ENCODE measurements at places on chromosomes 11 and 22.

DNA sequence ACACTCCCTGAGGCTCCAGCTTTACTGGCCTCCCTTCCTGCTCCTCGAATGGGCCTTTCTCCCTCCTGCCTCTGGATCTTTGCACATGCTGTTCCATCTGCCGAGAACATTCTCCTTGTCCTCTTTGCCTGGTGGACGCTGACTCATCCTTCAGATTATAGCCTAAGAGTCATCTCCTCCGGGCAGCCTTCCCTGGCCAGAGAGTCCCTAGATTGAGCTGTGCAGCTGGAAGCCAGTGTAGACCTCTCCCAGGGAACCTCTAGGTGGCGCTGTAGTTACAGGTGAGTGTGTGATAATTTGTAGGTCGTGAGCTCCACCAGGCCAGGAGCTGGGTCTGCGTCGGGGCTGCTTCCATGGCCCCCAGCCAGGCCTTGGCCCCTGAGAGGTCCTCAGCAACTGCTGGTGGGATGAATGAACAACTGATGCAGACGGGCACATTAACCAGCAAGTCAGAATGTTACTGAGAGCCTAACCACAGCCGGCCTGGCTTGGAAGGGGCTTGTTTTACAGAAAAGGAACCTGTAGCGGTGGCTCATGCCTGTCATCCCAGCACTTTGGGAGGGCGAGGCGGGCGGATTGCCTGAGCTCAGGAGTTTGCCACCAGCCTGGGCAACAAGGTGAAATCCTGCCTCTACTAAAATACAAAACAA lies 8.7 kb downstream of the PNPLA5 start:
- DNase-seq = peak; percentile 23

DNA sequence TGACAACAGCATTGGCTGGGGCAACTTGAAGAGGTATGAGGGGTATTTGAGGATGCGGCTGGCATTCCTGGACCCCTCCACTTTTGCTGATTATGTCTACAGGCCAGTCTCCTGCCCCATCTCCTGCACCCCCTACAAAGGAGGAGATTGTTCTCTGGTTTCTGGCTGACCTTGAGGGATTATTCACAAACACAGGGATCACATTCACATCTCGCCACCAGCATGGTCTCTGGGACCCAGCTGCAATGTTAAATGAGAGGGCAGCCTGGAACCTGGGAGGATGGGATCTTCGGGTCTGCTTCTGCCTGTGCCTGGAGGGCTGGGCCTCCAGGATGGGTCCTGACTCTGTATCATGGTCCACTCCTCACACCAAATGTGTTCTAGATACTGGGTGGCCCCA lies 32.8 kb upstream of the MYEOV start:
- no peak for DNase-seq

DNA sequence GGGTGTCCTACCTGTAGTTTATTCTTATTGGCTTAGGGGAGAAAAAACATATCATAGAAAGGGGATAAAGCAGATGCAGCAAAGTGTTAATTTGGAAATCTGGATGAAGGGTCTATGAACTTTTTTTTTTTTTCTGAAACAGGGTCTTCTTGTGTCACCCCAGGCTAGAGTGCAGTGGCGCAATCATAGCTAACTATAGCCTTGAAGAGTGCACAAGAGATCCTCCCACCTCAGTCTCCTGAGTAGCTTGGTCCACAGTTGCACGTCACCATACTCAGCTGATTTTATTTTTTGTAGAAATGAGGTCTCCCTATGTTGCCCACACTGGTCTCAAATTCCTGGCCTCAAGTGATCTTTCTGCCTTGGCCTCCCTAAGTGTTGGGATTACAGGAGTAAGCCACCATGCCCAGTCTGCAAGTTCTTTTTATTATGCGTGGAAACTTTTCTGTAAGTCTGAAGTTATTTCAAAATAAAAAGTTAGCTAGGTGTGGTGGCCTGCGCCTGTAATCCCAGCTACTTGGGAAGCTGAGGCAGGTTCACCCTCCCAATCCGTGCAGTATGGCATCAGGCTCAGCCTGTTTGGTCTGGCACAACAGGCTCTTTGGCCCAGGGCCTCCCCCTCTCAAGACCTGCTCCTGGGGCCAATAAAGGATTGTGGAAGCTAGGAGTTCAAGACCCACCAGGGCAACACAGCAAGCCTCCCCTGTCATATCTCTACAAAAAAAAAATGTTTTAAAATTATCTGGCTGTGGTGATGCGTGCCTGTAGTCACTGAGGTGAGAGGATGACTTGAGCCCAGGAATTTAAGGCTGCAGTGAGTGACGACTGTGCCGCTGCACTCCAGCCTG lies 111.9 kb downstream of the MED15 start:
- no peak for DNase-seq

DNA sequence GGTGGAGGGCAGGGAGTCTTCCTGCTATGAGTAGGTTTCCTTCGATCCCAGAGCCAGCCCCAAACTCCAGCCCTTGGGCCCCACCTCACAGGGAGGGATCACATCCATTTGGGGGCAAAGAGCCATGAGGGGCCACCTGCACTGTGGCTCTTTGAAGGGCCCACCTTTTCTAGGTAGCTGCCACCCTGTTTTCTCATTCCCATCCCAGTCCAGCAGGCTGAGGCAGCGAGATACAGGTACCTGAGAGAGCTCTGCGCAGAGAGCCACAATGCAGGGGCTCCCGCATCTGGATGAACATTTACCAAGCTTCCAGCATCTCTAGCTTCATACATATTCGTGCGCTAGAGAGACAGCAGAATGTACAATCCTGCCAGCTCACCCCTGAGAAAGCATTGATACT lies 16.3 kb downstream of the FXYD6 start:
- DNase-seq = no peak

- DNase-seq = no peak
These were observed 985 bp downstream of the MPZL2 start for GRCh38 chr11:118263112-118263511.

DNA sequence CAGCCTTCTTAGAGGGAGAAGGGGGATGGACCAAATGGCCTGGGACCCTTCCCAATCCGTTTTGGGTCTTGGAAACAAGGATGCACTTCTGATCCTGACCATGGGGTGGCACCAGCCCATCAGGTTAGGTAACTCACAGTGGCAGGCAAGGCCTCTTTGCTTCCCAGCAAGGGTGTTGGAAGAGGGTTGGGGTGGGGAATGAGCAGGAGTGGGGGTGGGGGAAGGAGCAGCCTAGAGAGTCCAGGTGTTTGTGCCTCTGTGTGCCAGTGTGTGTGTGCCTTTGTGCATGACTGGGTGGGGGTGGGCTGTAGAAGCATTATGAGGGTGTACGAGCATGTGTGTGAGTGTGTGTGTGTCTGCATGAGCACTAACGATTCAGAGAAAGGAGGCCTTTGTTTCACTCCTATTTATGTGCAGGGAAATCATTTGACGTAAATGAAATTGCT lies 213.1 kb downstream of the INSC start:
- DNase-seq = no peak

GRCh38 chr11:122714004-122714403 lies 58.5 kb downstream of the UBASH3B start:
- DNase-seq = no peak

GRCh38 chr11:75031224-75031753 lies 42.6 kb downstream of the NEU3 start:
- no peak for DNase-seq

DNA sequence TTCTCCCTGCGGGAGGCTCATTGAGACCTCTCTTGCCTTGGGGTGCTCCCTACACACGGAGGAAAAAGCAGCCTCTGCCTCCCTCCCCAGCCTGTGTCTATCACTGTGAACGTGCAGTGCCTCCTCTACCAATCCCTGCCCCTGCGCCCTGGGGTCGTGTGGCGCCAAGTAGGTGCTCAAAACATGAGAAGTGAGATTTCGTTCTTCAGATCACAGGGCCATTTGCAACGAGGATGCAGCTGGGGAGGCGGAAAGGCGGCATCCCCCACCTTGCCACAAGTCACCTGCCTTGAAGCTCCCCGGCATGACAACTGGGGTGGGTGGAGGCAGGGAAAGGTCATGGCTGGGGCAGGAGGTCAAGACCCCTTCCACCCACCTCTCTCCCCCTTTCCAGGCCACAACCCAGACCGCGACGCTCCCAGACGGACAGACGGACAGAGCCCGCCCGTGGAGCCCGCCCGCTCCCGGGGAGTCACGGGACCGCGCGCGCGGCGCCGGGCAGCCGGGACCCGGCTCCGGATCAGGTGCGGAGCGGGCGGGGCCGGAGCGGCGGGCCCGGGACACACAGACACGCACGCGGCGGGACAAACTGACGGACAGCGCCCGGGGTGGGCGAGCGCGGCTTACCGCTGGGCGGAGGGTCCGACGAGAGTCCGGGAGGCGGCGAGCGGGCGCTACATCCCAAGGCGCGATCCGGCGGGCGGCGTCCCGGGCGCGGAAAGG lies 485 bp downstream of the KCNJ4 start:
- no peak for DNase-seq

Measured in stimulated activated CD4-positive, alpha-beta T cell treated with anti-CD3 and anti-CD28 coated beads, Interleukin-1b, Interleukin-23, amount 100 ng/mL, for 4 hours (primary cell).